ENCODE measurements at places on chromosomes 16 and 17. TPM values are rescaled to one million over a fixed set of nuclear protein-coding genes. Genes with fewer than 3 reads are reported as not detected.

GRCh38 chr16:26569793-26570192 is 496.9 kb upstream of the C16orf82 start:
- no peaks in the 10 kb centered on the region for H3K36me3 ChIP-seq
- no peak overlapping the region for H3K27ac ChIP-seq
- DNase-seq: peak; percentile 25

Gene DHRS13
- total RNA-seq: 29.5 TPM

- no peaks in the 10 kb centered on the region for H3K27me3 ChIP-seq
- no peaks in the 10 kb centered on the region for H3K36me3 ChIP-seq
- H3K4me3 ChIP-seq: no peak overlapping the region
- H3K27ac ChIP-seq: no peak overlapping the region
- no peak for DNase-seq
These were observed 410.4 kb upstream of the CDH11 start for GRCh38 chr16:65532258-65532657.

DNA sequence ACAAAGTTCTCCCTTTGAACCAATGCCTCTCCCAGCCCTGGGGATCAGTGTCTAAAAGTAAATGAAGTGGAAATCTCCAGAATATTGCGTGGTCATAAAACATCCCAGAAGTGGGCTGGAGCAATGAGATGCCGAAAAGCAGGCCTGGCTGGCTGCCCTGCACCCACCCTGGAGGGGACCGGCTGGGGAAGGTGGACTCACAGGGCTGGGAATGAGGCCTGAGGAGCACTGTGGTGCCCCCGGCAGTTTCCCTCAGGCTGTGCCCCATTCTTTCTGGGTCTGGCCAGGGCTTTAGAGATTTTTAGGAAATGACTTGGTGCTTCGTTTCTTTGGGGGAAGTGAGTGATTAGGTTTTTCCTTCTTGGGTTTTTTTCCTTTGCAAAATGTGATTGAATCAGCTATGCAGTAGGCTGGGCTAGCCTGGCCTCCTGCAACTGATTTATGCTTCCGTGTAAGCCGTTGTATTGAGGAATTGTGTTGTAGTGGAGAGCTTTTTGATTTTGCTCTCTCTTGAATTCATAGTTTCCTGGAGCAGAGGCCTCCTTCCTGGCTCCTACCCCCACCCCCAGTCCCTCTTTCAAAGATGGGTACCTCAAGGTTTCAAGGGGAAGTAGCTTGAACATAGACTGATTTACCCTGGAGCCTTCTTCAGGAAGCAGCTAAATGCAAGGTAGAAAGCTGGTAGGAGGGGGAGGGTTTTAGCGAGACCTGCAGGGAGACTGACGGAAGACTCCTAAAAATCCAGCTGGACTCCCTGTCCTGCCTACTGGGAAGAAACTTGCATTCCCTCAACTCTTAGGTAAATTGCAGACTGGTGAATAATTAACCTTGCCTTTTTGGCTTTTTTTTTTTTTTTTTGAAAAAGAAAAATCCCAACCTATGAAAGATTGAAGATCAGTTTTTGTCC is 170.2 kb downstream of the RAB11FIP4 start:
- no peak overlapping the region for H3K27ac ChIP-seq
- H3K36me3 ChIP-seq: no peaks in the 10 kb centered on the region
- H3K4me1 ChIP-seq: peaks cover 16% of the 10 kb centered on the region
- H3K27me3 ChIP-seq: peaks cover 5% of the 10 kb centered on the region
- no peak for DNase-seq

DNA sequence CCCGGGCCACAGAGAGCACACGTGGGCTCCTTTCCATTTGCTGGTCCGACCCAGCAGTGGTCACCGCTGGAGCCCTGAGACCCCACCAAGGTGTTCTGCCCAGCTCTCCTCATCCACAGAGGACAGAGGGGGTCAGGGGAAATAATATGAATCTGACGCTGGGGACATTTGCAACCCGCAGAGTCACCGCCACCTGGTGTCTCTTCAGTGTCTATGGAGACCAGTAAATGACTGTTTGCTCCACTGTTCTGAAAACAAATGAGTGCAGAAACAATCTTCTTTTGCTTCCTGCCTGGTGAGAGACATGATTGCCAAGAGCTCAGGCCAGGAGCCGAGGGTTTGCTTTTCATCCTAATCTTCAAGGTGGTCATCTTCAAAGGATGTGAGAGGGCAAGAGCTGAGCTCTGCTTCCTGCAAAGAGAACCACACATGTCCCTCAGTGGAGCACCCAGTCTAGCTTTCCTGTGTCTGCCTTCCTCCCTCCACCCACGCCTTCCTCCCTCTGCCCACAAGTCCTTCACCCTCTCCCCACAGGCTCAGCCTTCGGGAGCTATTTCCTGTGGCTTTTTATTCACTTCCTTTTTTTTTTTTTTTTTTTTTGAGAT is 14.7 kb upstream of the KLHDC4 start:
- no peaks in the 10 kb centered on the region for H3K27me3 ChIP-seq
- H3K36me3 ChIP-seq: peaks cover 3% of the 10 kb centered on the region
- H3K4me3 ChIP-seq: peak overlapping the region; percentile 54
- H3K4me1 ChIP-seq: peaks cover 54% of the 10 kb centered on the region

Gene KRT32
- total RNA-seq: not detected

- no peak overlapping the region for H3K27ac ChIP-seq
- DNase-seq: peak; percentile 70
- H3K4me1 ChIP-seq: peaks cover 50% of the 10 kb centered on the region
These were observed 34.7 kb downstream of the ADCY9 start for GRCh38 chr16:4081521-4082021.

DNA sequence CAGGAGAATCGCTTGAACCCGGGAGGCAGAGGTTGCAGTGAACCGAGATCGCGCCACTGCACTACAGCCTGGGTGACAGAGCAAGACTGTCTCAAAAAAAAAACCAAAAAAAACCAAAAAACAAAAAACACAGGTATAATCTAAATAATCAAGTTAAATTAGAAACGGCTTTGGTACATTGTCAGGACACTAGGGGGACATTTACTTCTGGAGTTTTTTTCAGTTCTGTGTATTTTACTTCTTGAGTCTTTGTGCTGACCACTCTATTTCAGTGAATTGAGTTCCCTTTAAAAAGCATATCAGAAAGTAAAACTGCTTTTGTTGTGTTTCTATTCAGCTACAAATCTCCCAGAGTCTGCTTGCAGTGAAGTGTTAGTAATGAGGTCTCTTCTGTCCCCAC is 36.3 kb downstream of the DHRS7B start:
- no peaks in the 10 kb centered on the region for H3K36me3 ChIP-seq
- H3K4me3 ChIP-seq: no peak overlapping the region
- peaks cover 19% of the 10 kb centered on the region for H3K4me1 ChIP-seq
- no peaks in the 10 kb centered on the region for H3K27me3 ChIP-seq

- no peak overlapping the region for H3K27ac ChIP-seq
- no peak overlapping the region for H3K4me3 ChIP-seq
- peak; percentile 43 for DNase-seq
These were observed 39.0 kb upstream of the EMP2 start for GRCh38 chr16:10619271-10619849.

- H3K27me3 ChIP-seq: peaks cover 6% of the 10 kb centered on the region
- H3K36me3 ChIP-seq: no peaks in the 10 kb centered on the region
- no peak for DNase-seq
- no peak overlapping the region for H3K27ac ChIP-seq
- no peaks in the 10 kb centered on the region for H3K4me1 ChIP-seq
These were observed 403.3 kb upstream of the TNRC6C start for GRCh38 chr17:77555121-77555591.

GRCh38 chr17:74217037-74217730 is 3.8 kb downstream of the TTYH2 start:
- no peak overlapping the region for H3K27ac ChIP-seq
- H3K36me3 ChIP-seq: peaks cover 6% of the 10 kb centered on the region
- no peak for DNase-seq
- no peak overlapping the region for H3K4me3 ChIP-seq

- H3K36me3 ChIP-seq: peaks cover 7% of the 10 kb centered on the region
- no peak overlapping the region for H3K4me3 ChIP-seq
- no peak for DNase-seq
- no peak overlapping the region for H3K27ac ChIP-seq
These were observed 21.1 kb upstream of the TACO1 start for GRCh38 chr17:63579633-63580032.

DNA sequence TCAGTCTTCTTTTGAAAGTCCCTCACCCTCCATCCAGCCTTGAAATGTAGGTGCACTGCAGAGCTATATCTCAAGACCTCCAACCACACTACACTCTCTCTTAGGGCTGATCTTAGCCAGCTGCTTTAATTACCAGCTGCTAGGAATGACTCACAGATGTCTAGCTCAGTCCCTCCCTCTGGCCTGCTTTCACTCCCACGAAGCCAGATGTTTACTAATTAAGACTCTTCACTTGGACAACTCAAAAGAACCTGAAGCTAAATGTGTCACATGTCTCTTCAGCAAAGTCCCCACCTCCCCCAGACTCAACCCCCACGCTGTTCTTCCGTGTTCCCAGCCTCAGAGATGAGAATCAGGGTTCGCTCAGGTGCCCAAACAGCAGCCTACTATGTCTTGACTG is 2.6 kb downstream of the GTF3C1 start:
- H3K4me3 ChIP-seq: no peak overlapping the region
- peak; percentile 24 for DNase-seq
- peaks cover 35% of the 10 kb centered on the region for H3K4me1 ChIP-seq
- H3K27me3 ChIP-seq: no peaks in the 10 kb centered on the region
- peak overlapping the region; percentile 2 for H3K27ac ChIP-seq
- H3K36me3 ChIP-seq: peaks cover 20% of the 10 kb centered on the region

- H3K4me3 ChIP-seq: no peak overlapping the region
- no peak for DNase-seq
- H3K27ac ChIP-seq: no peak overlapping the region
- H3K36me3 ChIP-seq: peaks cover 4% of the 10 kb centered on the region
These were observed 209.9 kb downstream of the PRKCB start for GRCh38 chr16:24045641-24046040.

GRCh38 chr16:52629296-52629695 is 82.4 kb upstream of the TOX3 start:
- no peaks in the 10 kb centered on the region for H3K36me3 ChIP-seq
- no peak for DNase-seq
- H3K4me3 ChIP-seq: no peak overlapping the region

GRCh38 chr17:29591737-29592608 is 959 bp upstream of the ANKRD13B start:
- peak; percentile 91 for DNase-seq
- no peaks in the 10 kb centered on the region for H3K27me3 ChIP-seq
- peak overlapping the region; percentile 83 for H3K4me3 ChIP-seq

GRCh38 chr16:11325404-11326083 is 19.7 kb upstream of the RMI2 start:
- H3K4me3 ChIP-seq: no peak overlapping the region
- no peaks in the 10 kb centered on the region for H3K36me3 ChIP-seq
- H3K27me3 ChIP-seq: no peaks in the 10 kb centered on the region

- peaks cover 36% of the 10 kb centered on the region for H3K4me1 ChIP-seq
- H3K27ac ChIP-seq: no peak overlapping the region
These were observed 52.8 kb downstream of the SNX20 start for GRCh38 chr16:50628156-50628802.

DNA sequence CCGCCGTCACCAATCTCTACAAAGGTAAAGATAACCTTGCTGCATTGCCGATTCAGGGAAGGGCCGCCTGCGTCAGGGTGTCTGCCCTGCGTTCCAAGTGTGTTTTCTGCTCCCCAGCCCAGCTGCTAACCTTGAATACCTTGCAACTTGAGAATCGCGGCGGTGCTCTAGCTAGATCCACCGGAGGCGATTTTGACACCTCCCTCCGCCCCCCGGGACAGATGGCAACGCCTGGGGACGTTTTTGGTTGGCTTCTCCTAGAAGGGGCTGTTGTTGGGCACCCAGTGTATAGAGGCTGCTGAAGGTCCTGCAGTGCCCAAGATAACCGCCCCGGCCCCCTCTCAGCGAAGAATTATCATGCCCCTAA is 1.5 kb downstream of the HAPSTR1 start:
- peak overlapping the region; percentile 92 for H3K27ac ChIP-seq
- peak; percentile 53 for DNase-seq
- H3K4me3 ChIP-seq: peak overlapping the region; percentile 89
- H3K36me3 ChIP-seq: peaks cover 44% of the 10 kb centered on the region
- peaks cover 38% of the 10 kb centered on the region for H3K4me1 ChIP-seq
- H3K27me3 ChIP-seq: no peaks in the 10 kb centered on the region

- no peaks in the 10 kb centered on the region for H3K36me3 ChIP-seq
- no peak for DNase-seq
- H3K27me3 ChIP-seq: peaks cover 5% of the 10 kb centered on the region
- no peak overlapping the region for H3K27ac ChIP-seq
- H3K4me1 ChIP-seq: no peaks in the 10 kb centered on the region
These were observed 1.6 kb upstream of the CCL14 start for GRCh38 chr17:35988164-35988563.

- no peak for DNase-seq
- no peak overlapping the region for H3K4me3 ChIP-seq
- H3K27ac ChIP-seq: no peak overlapping the region
- no peaks in the 10 kb centered on the region for H3K36me3 ChIP-seq
- H3K27me3 ChIP-seq: no peaks in the 10 kb centered on the region
These were observed 29.6 kb upstream of the ASGR2 start for GRCh38 chr17:7144213-7144612.

Gene KRTAP4-9
- not detected for total RNA-seq

- H3K4me1 ChIP-seq: no peaks in the 10 kb centered on the region
- H3K4me3 ChIP-seq: no peak overlapping the region
These were observed 54.3 kb upstream of the RBFOX3 start for GRCh38 chr17:79664930-79665737.

- peaks cover 39% of the 10 kb centered on the region for H3K36me3 ChIP-seq
- H3K4me3 ChIP-seq: no peak overlapping the region
- no peaks in the 10 kb centered on the region for H3K4me1 ChIP-seq
These were observed 26.0 kb upstream of the CDH15 start for GRCh38 chr16:89145406-89146161.

DNA sequence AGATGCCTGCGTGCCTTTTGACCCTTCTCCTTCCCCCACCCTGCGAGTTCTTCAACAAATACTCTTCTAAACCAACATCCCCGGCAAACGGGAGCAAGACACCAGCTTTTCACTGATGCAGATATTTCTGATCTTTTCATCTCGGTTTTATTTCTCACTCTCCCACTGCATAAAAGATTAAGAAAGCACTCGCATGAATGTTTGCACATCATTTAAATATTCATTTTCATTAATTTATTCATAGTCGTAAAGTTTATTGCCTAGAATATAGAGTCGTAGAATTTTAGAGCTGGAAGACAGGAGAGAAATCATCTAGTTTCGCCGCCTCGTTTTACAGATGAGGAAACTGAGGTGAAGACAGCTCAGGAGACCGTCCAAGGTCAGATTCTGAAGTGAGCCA is 488.1 kb downstream of the MAF start:
- no peaks in the 10 kb centered on the region for H3K27me3 ChIP-seq
- no peaks in the 10 kb centered on the region for H3K36me3 ChIP-seq
- H3K4me1 ChIP-seq: no peaks in the 10 kb centered on the region
- no peak for DNase-seq

- H3K4me3 ChIP-seq: no peak overlapping the region
- H3K4me1 ChIP-seq: peaks cover 15% of the 10 kb centered on the region
- DNase-seq: no peak
- no peak overlapping the region for H3K27ac ChIP-seq
- H3K27me3 ChIP-seq: no peaks in the 10 kb centered on the region
- peaks cover 56% of the 10 kb centered on the region for H3K36me3 ChIP-seq
These were observed 4.8 kb downstream of the RNF40 start for GRCh38 chr16:30766933-30767284.
